ENCODE measurements at places on chromosomes 5 and 9.

DNA sequence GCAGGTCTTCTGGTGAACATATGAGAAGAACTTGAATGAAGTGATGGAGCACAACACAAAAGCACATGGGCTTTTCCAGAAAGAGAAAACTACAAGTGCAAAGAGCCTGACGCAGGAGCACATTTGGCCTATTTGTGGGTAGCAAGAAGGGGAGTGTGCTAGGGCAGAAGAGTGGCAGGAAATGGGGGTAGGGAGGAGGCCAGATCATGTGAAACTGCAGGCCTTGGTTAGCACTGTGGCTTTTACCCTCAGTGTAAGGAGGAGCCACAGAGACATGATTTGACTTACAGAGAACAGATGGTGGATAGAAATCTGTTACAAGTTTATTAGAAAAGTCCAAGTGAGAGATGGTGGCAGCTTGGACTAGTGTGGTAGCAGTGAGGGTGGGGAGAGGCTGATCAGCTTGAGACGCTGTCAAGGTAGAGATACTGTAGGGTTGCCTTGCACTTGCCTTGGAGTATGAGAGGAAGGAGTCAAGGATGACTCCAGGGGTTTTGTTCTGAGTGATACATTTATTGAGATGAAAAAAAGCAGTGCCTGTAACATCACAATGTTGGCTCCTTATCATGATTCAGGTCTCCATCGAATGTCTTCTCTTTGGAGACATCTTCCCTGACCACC is 126.7 kb downstream of the PPP2R2B start:
- DNase-seq, result no peak

DNA sequence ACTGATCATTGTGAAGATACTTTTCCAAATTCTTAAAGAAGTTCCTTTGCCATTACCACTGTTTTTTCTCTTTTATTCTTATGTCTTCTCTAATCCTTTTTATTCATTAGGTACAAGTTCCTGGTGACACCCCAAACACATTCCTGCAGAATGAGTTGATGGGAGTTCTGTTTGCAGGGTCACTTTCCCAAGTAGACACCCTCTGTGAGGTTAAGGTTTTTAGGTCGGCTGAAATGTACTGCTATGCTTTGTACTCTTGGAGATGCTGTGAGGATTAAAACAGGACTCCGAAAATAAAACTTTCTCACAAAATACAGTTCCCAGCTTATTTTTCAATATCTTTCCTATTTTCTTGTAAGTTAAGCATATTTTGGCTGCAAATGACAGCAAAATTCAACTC is 143.3 kb upstream of the TLE4 start:
- no peak for DNase-seq

- no peak for DNase-seq
Measured at GRCh38 chr9:27347889-27348288, 50.9 kb upstream of the EQTN start.

- DNase-seq, result no peak
Measured at GRCh38 chr5:34957321-34957720, 28.0 kb downstream of the DNAJC21 start.

GRCh38 chr5:5295351-5295750 is 127.1 kb upstream of the ICE1 start:
- DNase-seq, result no peak

GRCh38 chr5:34970552-34970951 is 41.2 kb downstream of the DNAJC21 start:
- DNase-seq, result no peak

DNA sequence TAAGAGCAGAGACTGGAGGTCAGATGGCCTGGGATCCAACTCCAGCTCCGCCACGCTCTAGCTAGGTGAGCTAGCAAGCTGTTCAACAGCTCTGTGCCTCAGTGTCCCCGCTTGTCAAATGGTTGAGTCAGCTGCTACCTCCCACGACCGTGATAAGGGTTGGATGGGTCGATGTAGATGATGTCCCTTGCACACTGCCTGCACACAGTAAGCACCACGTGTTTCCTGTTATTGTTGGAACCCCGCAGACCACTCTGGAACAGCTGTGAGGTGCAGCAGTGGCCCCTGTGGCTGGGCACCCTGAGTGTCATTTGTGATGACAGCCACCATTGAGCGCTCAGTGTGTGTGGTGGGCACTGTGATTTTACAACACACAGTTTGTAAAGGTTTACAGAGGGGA is 54.0 kb upstream of the CTSL start:
- DNase-seq, result no peak

GRCh38 chr9:129183495-129184218 is 5.6 kb upstream of the IER5L start:
- no peak for DNase-seq

DNA sequence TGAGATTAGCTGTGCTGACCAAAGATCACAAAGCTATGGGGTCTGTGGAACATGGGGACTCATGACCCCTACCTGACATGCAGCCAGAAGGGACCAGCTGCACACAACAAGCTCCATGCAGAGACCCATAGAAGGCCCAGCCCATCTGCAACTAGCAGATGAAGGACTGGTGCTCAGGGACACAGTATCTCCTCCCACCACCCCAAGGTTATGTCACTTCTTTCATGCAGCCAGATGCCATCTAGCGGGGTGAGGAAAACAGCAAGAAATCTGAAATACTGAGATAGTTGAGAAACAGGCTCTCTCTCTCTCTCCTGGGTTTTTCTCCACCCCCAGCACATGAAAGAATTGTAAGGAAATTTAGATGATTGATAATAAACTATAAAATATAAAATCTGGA is 161.3 kb upstream of the DAPK1 start:
- DNase-seq, result peak; percentile 7

DNA sequence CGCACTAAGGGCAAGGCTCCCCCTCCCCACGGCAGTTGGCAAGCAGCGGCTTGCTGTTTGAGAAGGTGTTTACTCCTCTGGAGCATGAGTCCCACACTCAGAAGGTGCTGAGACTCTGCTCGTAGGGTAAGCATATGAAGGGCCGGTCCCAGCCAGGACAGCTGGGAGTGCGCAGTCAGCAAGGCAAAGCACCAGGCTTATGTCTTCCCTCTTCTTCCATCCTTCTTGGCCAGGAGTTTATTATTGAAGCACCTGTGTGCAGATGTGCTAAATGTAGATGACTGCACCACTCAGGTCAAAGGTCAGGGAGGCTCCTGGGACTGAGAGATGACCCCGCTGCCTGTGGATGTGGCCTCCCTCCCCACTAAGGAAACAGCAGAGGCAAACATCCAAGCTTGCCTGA is 27.0 kb upstream of the CDKN2AIPNL start:
- no peak for DNase-seq

GRCh38 chr9:133782157-133783130 is 44.3 kb upstream of the SARDH start:
- DNase-seq, result peak; percentile 53

- no peak for DNase-seq
Measured at GRCh38 chr5:55021410-55021809, 2.6 kb upstream of the GZMK start.

DNA sequence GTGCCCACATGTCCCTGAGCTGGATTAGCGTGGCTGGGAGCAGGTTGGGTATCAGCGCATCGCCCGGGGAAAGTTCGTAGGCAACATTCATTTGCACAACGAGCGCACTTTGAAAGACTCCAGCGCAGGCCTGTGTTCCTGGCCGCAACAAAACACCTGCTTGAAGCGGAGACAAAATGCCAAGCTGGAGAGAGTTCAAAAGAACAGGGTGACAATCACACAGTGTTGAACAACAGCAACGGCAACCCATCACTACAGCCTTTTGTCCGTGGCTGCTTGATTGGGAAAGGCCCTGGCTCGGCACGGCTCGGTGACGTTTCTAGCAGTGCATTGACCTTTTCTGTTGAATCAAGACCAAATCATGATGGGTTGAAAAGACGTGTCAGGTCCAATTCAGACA is 336.3 kb downstream of the IRX1 start:
- DNase-seq, result no peak

GRCh38 chr5:125338440-125339174 is 592.2 kb upstream of the ZNF608 start:
- no peak for DNase-seq

- no peak for DNase-seq
Measured at GRCh38 chr5:148542812-148543211, 111.5 kb downstream of the HTR4 start.

DNA sequence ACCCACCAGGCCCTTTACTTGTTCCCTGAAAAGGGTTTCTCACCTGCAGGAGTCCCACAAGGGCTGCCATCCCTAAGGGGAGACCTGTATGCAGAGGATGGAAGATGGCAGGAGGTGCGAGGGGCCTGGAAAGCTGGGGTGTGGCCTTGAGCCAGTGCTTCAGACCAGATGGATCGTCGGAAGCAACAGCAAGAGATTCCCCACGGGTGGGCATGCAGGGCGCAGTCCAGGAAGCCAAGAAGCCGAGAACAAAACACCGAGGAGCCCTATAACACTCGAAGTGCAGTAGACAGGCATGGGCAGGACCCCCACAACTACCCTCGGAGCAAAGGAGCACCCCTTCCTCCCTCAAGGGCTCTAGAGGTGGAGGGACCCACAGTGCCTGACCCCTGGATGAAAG is 24.7 kb upstream of the FRRS1L start:
- DNase-seq, result no peak

- DNase-seq, result no peak
Measured at GRCh38 chr9:88280816-88281382, 107.3 kb upstream of the SPIN1 start.

Data from NCI-H69 (cell line).